A549 treated with Hydrocortisone at 1 μM for 4 hours (cell line): ENCODE measurements at places on chromosomes 13 and 19. TPM values are rescaled to one million over a fixed set of nuclear protein-coding genes. Genes with fewer than 3 reads are reported as not detected.

CLEC4G gene
- not detected in 5 replicates for total RNA-seq

ETV2 gene
- total RNA-seq = 1.5 to 3.3 TPM (median 2.9 TPM) in 5 replicates

SLITRK1 gene
- not detected in 5 replicates for total RNA-seq

KLF16 gene
- 19.6 to 31.8 TPM (median 26.9 TPM) in 5 replicates for total RNA-seq

ATCAY gene
- 0.06 to 0.20 TPM (median 0.08 TPM) in 5 replicates for total RNA-seq
